ENCODE measurements at places on chromosomes 1 and 21.

DNA sequence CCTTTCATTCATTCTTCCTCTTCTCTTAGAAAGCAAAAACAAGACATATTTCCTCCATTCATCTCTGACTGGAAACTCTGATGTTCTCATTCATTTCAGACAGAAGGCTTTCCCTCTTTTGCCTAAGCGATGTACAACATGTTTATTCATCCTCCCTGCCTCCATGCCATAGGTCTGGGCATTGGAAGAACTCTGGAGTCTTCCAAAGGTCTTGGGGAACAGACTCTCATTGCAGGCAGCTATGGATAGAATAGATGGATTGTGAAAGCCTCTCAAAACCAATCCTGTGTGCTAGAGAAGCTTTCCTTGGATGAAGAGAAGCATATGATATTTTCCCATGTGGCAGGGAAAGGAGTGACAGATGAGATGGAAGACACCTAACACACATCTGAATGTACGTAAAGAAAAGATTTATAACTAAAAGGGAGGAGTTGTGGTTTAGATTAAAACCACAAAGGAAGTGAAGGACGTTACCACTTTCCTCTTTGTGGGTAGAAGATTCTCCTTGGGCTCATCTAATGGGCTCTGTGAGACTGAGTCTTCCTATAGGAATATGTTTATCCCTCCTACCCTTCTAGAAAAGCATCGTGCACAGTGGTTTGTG lies 38.7 kb downstream of the BCL9 start:
- DNase-seq, result no peak

GRCh38 chr21:43771199-43771675 lies 4.9 kb downstream of the CSTB start:
- DNase-seq, result no peak

GRCh38 chr1:229537894-229538293 lies 20.6 kb downstream of the ABCB10 start:
- DNase-seq, result no peak

- no peak for DNase-seq
These were observed 15.6 kb downstream of the PDE9A start for GRCh38 chr21:42669041-42669440.

- DNase-seq, result no peak
These were observed 77.8 kb downstream of the KCNK2 start for GRCh38 chr1:215160351-215160750.

DNA sequence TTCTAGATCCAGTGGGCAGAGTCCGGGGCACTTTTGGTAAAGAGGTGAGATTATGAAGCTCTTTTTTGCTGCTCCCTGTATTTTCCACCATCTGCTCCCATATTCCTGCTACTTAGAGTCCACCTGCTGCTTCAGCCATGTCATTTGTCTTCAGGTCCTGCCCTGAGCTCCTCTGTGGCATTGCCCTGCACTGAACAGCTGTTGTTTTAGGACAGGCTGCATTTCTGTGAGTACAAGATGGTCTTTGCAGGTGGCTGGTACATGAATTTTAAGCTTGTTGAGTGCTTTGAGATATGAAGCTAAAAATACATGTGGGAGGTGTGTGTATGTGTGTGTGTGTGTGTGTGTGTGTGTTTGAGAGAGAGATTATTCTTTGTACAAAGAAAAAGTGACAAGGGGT lies 21.9 kb downstream of the MT1HL1 start:
- no peak for DNase-seq

GRCh38 chr1:22747021-22747734 lies 36.5 kb downstream of the EPHB2 start:
- DNase-seq, result no peak

GRCh38 chr1:36369061-36369861 lies 16.5 kb downstream of the STK40 start:
- DNase-seq, result peak; percentile 72

GRCh38 chr1:178937695-178938094 lies 66.8 kb upstream of the ANGPTL1 start:
- DNase-seq, result no peak

DNA sequence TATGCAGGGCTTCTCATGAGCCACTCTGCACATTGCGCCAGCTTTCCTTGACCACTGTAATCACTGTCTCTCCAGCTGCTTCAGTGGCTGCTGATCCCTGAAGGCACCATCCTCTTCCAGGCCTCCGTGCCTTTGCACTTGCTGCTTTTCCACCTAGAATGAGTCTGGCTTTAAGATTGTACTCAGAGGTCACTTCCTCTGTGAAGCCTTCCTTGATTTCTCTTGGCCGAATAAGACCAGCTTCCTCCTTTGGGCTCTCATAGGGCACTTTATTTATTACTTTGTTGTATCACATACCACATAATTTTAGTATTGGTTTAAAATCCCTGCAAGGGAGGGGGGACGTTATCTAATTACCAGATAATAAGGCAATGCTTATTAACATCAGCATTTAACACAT lies 10.6 kb downstream of the CACNA1E start:
- no peak for DNase-seq

- DNase-seq, result no peak
These were observed 27.9 kb downstream of the MYOM3 start for GRCh38 chr1:24084050-24084449.

DNA sequence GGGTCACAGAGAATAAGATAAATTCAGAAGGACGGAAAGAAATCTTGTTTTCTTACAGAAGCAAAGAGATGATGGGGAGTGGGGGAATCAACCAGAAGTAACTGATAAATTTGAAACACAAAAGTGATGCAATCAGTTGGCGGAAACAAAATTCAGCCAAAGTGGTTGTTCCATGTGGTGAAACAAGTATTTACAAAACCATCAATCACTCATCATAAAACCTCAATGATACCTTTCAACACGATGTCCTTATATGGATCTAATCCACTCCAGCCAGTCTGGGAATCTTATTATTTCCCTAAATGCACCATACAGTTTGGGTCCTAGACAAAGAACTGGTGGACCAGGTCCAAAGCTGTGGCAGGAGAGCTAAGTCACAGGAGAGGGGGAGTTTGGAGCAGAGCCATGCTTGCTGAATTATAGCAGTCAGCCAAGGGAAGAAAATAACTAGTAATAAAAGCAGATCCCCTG lies 303.8 kb upstream of the LRRC7 start:
- no peak for DNase-seq

GRCh38 chr1:180505732-180506335 lies 3.5 kb upstream of the ACBD6 start:
- no peak for DNase-seq

DNA sequence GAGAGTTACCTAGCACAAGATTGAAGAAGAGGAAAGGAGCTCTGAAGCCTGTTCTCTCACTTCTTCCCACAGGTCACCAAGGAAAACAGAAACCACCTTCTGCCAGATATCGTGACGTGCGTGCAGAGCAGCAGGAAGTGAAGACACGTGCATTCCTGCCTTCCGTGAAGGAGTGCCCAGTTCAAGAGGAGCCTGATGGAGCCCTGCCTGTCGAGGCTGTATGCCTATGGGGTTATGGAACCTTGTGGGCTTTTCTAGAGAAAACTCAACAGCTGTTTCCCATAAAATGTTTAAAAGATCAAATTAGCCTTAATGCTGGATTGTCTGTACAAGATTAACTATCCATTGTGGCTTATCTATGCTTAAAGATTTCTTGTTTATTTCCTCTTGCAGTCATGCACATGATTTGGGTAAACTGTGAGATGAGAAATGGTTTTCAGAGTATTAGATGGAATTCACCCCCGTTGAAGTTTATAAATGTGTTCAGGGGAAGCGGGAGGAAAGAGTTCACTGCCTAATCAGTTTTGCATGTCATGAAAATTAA lies 27.8 kb downstream of the NTPCR start:
- DNase-seq, result no peak

- DNase-seq, result no peak
These were observed 500.6 kb downstream of the DISC1 start for GRCh38 chr1:232127190-232127589.

GRCh38 chr1:220368352-220369265 lies 96.4 kb upstream of the RAB3GAP2 start:
- no peak for DNase-seq

GRCh38 chr21:45997495-45998275 lies 16.1 kb downstream of the COL6A1 start:
- no peak for DNase-seq

GRCh38 chr21:39110431-39110830 lies 72.8 kb downstream of the PSMG1 start:
- no peak for DNase-seq

GRCh38 chr1:226650236-226650841 lies 88.7 kb downstream of the ITPKB start:
- DNase-seq, result no peak

DNA sequence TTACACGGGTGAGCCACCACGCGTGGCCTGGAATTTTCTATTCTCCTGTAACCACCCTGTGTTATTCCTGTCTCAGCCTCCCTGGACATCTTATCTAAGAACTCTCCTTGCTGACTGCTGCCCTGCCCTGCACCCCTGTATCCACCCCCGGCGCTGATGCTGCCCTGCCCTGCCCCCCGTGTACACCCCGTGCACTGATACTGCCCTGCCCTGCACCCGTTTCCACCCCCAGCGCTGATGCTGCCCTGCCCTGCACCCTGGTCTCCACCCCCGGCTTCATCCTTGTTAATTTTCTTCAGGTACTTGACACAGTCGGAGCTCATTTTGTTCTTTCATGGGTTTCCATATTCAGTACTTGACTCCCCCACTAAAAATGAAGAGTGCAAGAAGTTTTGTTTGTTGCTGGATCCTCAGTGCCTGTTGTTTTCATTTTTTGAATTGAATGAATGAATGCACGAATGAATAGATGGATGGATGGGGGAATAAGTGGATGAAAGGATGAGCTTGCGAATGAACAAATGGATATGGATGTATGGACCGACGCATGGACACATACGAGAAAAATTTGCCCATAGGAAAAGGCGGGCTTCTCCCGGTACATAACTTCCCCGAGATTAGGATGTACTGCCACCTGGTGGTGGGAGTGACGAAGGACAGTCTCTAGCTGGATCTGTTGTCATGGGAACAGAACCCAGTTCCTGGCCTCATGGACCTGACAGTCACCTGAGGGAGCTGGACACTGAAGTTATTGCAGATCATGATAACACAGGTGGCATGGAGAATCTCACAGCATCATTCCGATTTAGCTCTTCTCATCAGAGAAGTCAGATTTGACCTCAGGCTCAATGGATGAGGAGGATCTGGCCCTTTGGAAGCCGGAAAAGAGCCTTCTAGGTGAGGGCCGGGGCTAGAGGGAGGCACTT lies 14.9 kb downstream of the AADACL4 start:
- DNase-seq, result peak; percentile 65

GRCh38 chr1:209517681-209518050 lies 65.8 kb upstream of the CAMK1G start:
- no peak for DNase-seq

GRCh38 chr1:18100491-18101063 lies 7.0 kb upstream of the IGSF21 start:
- peak; percentile 23 for DNase-seq

- no peak for DNase-seq
These were observed 68.1 kb downstream of the RPS6KA1 start for GRCh38 chr1:26597629-26598039.

- no peak for DNase-seq
These were observed 158.9 kb upstream of the PROX1 start for GRCh38 chr1:213828867-213829266.

DNA sequence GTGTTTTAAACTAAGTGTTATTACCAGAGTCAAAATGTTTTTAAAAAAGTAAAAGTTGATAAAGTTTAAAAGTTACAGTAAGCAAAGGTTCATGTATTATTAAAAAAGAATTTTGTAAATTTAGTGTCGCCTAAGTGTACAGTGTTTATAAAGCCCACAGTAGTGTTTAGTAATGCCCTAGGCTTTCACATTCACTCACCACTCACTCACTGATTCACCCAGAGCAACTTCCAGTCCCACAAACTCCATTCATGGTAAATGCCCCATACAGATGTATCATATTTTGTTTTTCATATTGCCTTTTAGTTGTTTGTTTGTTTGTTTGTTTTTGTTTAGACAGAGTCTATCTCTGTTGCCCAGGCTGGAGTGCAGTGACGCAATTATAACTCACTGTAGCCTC lies 353.8 kb upstream of the PTBP2 start:
- DNase-seq, result no peak

DNA sequence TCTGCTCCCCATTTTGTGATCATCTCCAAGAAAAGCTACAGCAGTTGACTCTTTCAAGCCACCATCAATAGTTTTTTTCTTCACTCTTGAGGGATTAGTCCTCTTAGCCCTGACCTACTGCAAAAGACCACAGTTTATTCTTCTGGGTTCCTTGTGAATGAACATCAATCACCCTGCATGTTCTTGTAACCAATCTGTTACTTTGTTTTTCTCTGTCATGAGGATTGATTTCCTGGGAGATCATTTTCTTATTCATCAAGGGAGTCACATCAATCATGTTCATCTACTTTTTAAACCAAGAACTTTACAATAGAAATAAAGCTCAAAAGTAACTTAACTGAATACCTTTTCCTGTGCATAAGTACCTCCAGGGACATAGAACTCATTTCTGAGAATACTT lies 21.8 kb downstream of the ILDR2 start:
- no peak for DNase-seq

- DNase-seq, result no peak
These were observed 110.1 kb downstream of the SLC45A1 start for GRCh38 chr1:8427986-8428385.

DNA sequence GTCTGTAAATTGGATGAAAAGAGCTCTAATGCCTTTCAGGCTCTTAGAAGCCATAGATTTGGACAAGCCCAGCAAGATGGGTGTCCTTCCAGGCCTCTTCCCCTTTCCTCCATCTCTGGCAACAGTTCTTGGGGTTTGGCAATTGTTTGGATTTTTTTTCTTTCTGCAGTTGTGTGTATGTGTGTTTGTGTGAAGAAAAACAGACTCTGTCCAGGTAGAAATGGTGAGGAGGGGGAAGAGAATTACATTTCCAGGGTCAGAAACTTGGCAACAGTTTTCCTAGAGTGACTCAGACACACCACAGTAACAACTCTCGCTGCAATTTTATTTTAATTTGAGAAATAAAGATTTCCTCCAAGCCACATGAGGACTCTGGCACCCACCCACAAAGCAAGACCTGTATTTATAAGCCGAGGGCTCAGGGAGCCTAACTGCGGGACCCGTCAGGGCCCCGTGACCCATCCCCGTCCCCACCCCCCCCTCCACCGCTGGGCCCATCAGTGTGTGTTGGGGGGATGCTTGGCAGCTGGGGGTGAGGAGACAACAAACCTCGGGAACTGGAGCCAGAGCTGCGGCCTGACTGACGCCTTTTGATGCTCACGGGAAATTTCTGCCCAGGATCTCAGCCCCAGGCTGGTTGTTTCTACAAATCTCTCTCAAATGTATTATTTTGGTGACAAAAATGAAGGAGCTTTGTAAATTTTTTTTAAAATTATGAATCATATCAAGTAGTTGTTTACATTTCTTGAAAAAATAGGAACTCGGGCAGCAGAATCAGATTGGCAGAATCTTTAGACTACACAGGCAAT lies 4.4 kb downstream of the TMEM200B start:
- no peak for DNase-seq

- DNase-seq, result no peak
These were observed 22.3 kb downstream of the EXO1 start for GRCh38 chr1:241870336-241870735.

DNA sequence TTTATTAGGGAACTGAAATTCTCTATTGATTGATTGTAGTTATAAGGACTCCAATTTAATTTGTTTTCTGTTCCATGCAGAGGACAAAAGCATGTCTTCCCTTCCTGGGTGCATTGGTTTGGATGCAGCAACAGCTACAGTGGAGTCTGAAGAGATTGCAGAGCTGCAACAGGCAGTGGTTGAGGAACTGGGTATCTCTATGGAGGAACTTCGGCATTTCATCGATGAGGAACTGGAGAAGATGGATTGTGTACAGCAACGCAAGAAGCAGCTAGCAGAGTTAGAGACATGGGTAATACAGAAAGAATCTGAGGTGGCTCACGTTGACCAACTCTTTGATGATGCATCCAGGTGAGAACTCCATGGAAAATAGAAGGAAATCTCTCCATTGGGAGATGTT lies 1.5 kb downstream of the SETDB1 start:
- no peak for DNase-seq
